ENCODE measurements at places on chromosomes 6 and 20.

DNA sequence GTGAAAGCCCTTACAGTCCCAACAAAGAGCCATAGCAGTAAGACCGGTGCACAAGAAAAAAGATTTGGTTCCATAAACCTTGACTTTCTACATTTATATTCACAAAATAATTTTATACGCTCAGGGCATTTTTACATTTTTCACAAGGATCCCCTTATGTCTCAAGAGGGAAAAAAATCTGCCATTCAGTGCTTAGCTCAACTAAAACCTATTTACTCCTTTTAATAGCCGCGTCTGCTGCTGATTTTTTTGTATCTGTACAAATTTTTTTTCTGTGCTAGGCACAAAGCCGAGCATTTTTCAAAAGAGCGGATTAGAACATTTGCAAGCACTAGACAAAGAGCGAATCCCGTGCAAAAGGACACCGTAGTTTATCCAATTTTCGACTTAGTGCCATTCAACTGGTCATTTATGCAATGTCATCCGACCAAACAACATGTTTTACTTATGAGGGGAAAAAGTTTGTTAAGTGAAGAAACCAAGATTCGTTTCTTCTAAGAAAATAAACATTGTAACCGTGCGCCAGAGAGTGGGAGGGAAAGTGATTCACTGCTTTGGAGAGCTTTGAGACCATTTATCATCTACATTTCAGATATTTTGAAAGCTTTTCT is 3.7 kb downstream of the TFAP2D start:
- DNase-seq = no peak

GRCh38 chr6:108875161-108875555 is 26.9 kb downstream of the ARMC2 start:
- DNase-seq = no peak

DNA sequence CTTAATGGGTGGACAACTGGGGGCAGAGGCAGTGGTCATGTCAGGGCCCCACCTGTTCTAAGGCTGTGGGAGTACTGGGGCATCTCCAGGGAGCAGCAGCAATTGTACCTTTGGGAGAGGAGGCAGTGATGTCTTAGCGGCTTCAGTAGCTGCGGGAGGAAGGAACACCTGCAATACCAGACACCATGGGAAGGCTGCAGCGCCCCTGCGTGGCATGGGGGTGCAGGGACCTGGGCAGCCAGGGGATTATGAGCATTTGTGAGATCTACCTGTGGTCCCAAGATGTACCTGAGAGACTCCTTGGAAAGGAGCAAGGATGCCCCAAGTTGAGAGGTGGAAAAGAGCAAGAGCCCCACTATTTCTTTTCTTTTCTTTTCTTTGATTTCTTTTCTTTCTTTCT is 112.1 kb upstream of the GPR6 start:
- no peak for DNase-seq

- no peak for DNase-seq
These were observed 142.7 kb downstream of the F13A1 start for GRCh38 chr6:6177754-6178153.

DNA sequence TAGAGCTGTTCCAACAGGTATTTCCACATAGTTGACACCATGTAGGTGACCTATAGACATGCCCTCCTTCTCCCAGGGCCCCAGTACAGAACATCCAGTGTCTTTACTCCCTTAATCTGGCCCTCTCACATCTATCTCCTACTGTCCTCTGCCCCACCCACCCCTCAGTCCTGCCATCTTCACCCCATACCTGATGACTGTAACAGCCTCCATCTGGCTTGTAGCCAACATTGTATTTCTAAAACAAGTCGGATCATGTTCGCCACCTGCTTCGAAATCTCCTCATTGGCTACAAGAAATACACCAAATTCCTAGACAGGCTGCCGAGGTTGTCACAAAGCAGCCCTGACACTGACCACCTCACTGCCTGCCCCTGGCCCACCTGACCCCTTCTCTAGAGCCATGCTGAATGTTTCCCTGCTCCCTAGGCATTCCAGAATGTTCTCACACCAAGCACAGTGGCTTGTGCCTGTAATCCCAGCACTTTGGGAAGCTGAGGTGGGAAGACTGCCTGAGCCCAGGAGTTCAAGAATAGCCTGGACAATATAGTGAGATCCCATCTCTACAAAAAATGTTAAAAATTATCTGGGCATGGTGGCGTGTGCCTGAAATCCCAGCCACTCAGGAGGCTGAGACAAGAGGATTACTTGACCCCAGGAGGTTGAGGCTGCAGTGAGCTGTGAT is 6.0 kb downstream of the ZC3H12D start:
- DNase-seq = no peak

GRCh38 chr20:57464642-57465211 is 60.2 kb downstream of the CTCFL start:
- no peak for DNase-seq

GRCh38 chr6:2307799-2308198 is 62.4 kb upstream of the GMDS start:
- DNase-seq = no peak

- DNase-seq = no peak
These were observed 514 bp downstream of the ORC3 start for GRCh38 chr6:87590417-87590880.

DNA sequence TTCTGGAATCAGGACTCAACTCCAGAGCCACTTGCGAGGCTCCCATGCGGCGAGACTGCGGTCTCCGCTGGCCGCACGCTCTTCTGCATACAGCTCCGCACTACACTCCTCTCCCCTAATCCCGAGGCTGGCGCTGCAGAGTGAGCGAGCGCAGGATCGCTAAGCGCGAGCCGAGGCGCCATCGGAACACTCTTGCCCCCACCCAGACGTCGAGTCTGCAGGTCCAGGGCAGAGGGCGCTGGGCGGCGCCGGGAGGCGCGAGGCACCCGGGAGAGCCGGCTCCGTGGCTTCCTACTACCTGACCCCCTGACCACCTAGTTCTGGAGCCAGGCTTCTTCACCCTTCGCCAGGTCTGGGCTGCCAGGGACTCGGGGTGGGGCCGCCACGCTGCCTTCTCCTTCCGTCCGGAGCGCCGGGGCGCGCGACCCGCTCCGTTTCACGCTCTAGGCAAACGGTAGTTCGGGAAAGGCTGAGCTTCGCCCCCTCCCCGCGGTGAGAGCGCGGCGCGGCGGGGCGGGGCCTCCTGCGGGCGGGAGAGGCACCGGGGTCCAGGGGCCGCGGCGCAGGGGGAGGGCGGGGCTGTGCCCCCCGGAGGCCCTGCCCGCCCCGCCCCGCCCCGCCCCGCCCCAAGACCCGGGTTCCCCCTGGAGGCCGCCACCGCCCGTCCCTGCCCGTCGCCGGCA is 5.4 kb upstream of the TUBB2A start:
- peak; percentile 48 for DNase-seq

DNA sequence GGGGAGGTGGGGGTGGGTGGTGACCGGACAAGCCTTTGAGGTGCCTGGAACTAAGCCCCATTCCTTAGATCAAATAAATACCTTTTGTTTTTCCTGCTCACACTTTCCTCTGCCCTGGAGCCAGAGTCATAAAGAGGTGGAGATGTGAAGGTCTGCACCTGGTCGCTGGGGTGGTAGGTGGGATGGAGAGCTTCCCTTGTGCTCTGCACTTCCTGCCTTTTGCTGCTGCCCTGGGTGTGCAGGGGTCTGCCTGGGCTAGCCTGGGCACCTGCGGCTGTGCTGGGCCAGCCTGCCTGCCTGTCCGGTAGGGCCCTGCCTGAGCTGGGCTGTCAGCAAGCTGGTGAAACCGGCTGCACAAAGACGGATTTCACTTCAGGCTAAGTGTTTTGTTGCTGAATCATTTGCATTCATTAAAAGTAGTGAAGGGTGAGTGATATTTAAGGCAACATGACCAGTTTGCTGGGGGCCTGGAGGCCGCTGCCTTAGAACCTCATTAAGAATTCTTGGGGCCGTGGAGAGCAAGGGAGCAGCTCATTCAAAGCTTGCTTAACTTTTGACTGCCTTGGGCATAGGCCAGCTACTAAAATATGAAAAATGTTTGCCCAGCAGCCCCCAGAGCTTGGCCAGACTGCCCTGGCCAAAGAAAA is 20.5 kb downstream of the PTK7 start:
- no peak for DNase-seq

GRCh38 chr20:19835533-19836222 is 77.6 kb downstream of the RIN2 start:
- no peak for DNase-seq

DNA sequence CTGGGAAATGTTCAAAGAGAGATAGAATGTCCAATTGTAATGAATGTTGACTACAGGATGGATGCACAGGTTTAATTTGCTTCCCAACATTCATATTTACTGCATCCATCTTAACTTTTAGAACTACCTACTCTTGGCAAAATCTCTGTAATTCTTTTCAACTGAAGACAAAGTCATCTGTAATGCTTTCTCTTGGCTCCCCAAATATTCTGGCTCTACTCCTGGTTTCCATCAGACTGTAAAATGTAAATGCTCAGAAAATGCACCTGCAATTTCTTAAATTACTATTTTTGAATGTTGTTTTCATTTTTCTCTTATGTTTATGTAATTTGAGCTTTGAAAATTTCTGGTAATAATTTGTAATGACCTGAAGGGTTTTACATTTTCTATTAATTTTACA is 480.8 kb upstream of the IMPG1 start:
- no peak for DNase-seq

DNA sequence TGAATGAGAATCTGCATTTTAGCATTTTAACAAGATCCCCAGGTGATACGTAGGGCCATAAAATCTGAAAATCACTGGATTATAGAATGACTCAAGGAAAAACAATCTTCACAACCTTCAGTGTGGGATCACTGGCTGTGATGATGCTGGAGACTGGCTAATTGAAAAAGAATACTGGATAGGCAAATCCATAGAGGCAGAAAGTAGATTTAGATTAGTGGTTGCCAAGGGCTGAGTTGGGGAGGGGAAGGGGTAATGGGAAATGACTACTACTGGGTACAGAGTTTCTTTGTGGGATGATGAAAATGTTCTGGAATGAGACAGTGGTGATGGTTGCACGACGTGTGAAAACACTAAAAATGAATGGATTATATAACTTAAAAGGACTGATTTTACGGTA is 84.1 kb downstream of the CDK19 start:
- DNase-seq = no peak

DNA sequence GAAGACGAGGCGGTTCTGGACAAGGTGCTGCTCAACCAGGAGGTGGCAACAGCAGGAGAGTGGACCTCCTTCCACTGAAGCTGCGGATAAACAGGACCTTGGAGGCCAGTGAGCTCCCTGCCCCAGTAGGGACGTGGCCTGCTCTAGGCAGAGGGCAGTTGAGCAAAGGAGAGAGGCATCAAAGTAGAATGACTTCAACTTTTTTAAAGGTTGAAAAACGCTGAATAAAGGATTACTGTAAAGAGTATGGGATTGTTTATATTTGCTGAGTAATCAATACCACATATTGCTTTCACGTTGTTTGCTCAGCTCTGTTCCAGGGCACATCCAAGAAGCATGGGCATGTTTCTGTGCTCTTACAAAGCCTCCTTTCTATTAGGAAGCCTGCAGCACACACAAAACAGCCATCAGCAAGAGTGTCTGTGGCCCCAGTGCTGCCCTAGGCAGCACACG is 48.1 kb downstream of the ERMARD start:
- DNase-seq = no peak

- DNase-seq = no peak
These were observed 116.3 kb upstream of the MTHFD1L start for GRCh38 chr6:150749091-150749670.

GRCh38 chr6:108914235-108915022 is 66.2 kb downstream of the ARMC2 start:
- DNase-seq = no peak

DNA sequence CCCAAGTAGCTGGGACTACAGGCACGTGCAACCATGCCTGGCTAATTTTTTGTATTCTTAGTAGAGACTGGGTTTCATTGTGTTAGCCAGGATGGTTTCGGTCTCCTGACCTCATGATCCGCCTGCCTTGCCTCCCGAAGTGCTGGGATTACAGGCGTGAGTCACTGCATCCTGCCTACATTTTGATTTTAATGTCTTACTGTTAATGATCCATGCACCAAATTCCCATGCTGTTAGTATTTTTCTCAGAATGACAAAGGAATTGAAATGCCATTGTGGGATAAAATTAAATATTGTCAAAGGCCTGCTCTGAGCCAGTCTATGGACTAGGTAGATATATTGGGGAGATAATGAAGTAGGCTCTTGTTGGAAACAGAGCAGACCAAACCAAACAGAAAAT is 28.2 kb downstream of the CBFA2T2 start:
- DNase-seq = no peak

DNA sequence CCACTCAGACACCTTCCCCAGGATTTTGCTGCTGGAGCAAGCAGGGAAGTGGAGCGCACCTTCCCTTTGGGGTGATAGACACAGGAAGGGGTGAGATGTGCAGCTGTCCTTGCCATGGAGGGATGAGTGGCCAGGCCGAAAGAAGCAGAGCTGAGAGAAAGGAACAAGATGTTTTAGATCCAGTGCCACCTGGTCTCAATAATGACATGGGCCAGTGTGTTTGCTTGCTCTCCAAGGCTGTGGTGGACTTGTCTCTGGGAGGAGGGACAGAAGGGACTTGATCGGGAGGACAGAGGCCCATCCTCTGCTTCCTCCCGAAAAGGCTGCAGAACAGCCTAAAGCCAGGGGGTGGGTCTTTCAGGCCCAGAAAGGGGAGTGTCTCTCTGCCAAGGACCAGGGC is 61.7 kb upstream of the CCDC167 start:
- DNase-seq = no peak

GRCh38 chr20:46349742-46350056 is 41.4 kb upstream of the CDH22 start:
- no peak for DNase-seq

GRCh38 chr20:50993876-50994275 is 29.0 kb downstream of the KCNG1 start:
- DNase-seq = no peak

DNA sequence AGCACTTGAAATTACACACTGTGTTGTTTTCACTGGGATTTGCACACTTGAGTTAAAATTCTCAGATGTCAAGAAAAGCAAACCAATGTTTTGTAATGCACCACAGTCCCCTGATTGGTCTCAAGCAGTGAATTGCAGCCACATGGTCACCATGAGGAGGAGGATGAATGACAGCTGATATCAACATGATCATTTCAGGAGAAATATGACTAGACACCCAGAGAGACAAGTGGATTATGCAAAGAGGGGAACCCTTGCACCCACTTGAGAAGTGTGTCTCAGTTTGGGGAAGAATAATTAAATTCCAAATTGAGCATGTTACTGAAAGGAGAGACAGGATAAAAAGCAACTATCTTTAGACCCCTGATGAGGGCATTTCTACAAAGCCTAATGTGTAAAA is 69.3 kb downstream of the UST start:
- no peak for DNase-seq

DNA sequence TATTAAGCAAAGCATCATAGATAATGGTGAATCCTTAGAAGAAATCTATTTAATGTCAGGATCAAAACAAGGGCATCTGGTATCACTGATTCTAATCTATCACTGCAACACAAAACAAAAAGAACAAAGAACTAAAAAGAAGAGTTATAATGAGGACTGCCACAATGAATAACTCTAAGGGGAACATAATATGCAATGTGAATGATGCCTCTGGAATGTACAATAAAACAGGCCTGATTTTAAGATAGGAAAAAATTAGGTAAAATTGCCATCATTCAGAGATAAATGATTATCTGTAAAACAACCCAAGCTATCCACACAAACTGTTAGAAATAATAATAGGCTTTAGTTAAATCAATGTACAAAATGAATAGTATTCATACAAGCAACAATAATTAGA is 936.7 kb upstream of the CITED2 start:
- no peak for DNase-seq
